ENCODE measurements at places on chromosomes 11 and 22.

- DNase-seq, result no peak
Measured at GRCh38 chr11:122714004-122714403, 58.5 kb downstream of the UBASH3B start.

DNA sequence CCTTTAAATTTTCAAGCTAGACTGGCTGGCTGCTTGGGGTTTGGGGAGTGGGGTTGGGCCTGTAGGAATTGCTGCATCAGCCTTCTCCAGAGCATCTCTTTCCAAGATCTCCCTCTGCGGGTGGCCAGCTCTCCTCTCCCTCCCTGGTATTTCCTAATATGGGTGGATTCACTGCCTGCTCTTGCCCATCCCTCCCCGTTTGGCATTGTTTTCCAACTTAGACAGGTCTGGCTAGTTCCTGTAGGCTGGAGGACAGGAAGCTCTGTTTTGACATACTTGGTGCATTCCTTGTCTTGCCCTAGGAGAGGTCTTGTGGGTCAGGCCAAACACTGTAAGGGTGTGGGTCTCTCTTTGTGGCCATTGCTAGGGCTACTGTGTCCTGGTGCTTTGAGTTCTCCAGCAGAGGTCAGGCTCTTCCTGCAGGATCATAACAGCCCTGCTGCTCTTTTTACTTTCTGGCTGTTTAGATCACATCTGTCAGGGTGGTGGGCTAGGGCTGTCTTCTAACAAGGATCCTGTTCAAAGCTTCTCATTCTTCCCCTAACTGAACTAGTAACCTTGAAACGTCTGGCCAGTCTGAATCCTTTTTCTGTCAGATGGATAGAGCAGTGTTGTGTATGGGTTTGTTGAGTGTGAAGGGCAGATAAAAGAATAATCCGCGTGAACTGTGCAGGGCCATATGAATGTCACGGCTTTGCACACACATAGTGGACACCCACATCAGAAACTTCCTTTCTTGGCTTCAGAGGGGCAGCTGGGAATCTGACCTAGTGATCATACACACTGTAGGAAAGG is 18.3 kb upstream of the MICALL1 start:
- no peak for DNase-seq

GRCh38 chr22:36763576-36763975 is 12.3 kb downstream of the IFT27 start:
- DNase-seq, result no peak

DNA sequence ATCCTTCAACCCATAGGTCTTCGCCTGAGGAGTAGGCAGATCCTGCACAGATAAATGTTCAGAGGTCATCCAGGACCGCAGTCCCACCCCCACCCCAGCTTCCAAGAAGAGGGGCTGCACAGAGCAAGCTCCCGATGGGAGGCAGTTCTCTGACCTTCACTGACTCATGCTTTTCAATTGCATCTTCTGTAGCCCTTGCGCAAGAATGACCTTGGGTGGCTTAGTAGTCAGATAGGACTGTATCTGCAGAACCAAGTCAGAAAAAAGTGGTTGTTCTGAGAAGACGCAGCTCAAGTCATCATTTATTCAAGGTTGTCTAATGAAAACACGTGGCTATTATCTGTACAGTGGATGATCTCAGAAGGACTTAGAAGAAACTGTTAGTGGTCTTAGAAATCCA is 16.4 kb upstream of the GRAMD1B start:
- no peak for DNase-seq

GRCh38 chr11:88042238-88042637 is 133.0 kb downstream of the RAB38 start:
- no peak for DNase-seq

DNA sequence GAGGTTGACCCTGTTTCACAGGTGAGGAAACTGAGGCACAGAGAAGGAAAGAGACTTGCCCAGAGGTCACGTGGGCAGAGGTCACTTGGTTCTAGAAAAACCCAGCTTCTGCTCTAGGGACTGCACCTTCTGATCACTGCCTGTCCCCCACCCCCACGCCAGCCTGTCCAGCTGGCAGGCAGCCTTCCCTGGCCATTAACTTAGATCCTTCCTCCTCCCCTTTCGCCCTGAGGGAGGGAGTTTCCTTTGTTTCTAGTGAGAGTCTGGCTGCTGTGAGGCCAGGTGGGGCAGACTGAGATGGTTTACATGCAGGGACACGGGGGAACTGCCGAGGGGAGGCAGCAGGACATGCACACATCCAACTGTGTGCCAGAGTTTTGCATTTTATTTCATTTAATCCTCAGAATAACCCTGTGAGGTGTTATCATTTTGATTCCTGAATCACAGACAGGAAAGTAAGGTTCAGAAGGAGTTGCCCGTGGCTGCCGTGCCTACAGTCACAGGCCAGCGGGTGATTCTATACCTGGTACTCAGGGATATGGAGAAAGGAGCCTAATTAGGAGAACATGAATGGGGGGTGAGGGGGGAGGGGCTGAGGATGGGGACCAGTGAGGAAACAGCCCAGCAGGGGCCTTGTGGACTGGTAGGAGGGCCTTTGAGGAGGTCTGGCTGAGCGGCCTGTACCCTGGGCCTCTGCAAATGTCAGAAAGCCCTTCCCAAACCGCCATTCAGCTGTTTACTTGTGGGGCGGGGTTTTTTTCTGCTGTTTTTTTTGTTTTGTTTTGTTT is 3.4 kb downstream of the FAM83F start:
- no peak for DNase-seq

Data from activated CD8-positive, alpha-beta memory T cell treated with anti-CD3 and anti-CD28 coated beads for 1 hour (primary cell).